ENCODE measurements at places on chromosomes 1 and 21.

DNA sequence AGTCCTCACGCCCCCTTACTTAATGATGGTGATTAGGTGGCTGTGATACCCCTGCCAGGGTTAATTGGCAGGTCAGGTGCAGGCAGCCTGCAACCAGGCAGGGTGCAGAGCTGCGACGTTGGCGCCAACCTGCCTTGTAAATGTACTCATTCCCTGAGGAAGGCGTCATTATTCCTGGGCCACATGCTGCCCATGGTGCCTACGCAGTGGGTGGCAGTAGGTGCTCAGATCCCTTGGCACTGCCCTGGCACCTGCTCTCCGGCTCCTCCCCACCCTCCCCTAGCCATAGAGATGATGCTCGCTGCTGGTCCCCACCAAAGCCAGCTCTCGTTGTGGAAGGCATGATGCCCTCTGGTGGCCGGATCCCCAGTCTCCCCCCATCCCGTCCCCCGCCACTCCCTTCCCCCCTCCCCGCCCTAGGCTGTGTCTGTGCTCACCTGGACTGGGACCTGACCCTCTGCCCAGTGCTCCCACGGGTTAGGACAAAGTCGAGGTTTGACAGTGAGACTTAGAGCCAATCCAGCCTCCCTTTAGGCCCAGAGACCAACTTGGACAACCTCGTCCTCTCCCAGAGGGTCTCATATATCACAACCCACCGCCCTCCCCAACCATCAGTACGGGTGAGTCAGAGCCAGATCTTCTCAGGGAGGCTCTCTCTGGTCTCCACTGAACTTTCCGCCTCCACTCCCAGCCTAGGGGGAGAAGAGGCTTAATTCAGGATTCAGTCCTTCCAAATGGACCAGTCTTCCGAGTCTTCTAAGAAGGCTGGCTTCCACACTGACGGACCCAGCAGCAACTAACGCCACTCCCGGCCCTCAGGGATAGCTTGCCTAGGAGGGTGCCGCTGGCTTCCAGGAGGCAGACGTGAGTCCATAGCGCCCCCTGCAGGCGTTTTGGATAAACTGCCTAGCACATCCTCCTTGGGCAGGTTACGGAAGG is 5.7 kb downstream of the KRTCAP2 start:
- DNase-seq: peak; percentile 91

DNA sequence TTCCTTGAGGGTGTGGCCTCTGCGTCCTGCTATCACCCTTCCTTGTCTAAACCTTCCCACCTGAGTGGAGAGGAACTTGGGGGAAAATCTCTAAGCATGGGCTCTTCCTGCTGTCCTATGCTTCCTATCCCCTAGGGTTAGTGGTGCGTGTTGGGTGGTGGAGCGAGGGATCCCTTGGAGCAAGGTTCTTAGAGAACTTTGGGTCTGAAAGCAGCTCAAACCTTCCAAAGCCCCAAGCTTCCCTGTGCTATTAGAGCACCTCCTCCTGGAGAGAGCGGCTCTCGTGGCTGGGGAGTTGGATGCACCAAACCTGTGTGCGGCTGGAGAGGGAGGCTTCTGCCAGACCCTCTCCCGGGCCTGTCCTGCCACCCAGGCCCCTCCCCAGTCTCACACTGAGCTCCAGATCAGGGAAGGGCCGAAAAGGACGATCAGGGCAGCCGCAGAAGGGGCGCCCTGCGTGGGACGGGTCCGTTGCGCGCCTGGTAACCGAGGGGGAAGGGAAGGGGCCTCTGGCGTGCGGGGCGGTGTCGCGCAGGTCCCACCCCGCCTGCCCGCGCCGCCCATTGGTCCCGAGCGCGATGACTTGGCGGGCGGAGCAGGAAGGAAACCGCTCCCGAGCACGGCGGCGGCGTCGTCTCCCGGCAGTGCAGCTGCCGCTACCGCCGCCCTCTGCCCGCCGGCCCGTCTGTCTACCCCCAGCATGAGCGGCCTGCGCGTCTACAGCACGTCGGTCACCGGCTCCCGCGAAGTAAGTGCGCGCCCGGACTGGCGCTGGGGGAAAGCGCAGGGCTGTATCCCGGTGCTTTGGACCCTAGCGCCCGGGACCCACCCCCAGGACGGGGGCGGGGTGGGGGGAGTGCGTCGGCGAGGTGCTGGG is at the start of gene SH3BGRL3:
Gene SH3BGRL3 (plus strand): TSS at position 631 of the 877 bp plus-strand sequence. CDS start 70 bp downstream, at position 701.
- peak; percentile 91 for DNase-seq

DNA sequence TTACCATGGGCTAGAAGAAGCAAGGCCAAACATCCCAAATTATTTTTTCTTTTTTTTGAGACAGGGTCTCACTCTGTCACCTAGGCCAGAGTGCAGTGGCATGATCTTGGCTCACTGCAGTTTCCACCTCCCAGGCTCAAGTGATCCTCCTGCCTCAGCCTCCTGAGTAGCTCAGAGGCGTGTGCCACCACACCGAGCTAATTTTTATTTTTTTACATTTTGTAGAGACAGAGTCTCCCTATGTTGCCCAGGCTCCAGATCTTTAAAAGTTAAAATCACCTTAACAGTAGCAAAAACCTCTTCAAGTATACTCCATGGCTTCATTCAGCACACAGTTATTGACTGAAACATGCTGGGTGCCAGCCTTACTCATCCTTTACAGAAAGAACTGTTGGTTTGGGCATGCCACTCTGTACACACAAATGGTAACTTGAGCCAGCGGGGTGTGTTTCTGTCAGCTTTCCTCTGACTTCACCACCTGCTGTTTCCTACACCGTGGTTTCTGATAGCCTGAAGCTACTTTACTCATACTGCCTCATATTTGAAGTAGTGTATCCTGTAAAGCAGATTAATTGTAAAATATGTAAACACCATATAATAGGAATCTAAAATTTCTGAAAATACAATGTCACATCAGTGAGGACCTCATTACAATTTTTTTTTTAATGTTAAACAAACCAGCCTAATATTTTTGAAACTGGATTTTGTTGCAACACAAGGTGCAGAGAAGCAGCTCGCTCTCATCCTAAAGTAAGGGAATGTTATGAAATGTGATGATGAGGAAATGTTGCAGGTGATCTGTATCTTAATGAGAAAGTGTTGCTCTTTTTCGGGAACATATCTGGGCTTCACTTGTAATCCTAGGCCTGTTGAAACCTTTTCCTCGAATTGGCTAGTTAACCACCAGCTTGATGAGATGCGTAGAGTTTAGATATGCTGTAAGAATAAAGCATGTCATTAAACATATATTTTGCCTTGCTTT is 113.9 kb downstream of the ATP5PO start:
- peak; percentile 30 for DNase-seq

GRCh38 chr1:199549421-199549820 is 478.1 kb upstream of the NR5A2 start:
- DNase-seq: no peak

- DNase-seq: no peak
These were observed 111.4 kb downstream of the DHRS3 start for GRCh38 chr1:12506281-12507280.

GRCh38 chr1:87878873-87879272 is 550.2 kb downstream of the LMO4 start:
- DNase-seq: no peak

- DNase-seq: no peak
These were observed 57.0 kb downstream of the WARS2 start for GRCh38 chr1:119083479-119083878.

DNA sequence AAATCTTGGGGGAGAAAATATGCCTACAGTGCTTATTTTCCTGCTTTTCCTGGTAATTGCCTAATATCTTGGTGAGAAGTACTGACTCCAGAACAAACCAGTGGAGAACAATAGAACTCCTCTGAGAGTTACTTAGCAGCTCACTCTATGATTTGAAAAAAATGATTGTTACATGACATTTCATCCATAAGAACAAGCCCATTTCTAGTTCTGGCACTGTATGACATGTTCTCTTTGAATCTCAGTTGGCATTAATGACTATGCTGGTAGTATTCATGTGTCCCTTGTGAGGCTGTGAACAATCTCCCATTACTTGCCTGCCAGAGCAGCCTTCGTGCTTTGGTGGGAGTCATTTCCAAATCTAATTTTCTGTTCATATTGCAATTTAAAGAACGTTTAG is 58.0 kb downstream of the CLIC4 start:
- no peak for DNase-seq

DNA sequence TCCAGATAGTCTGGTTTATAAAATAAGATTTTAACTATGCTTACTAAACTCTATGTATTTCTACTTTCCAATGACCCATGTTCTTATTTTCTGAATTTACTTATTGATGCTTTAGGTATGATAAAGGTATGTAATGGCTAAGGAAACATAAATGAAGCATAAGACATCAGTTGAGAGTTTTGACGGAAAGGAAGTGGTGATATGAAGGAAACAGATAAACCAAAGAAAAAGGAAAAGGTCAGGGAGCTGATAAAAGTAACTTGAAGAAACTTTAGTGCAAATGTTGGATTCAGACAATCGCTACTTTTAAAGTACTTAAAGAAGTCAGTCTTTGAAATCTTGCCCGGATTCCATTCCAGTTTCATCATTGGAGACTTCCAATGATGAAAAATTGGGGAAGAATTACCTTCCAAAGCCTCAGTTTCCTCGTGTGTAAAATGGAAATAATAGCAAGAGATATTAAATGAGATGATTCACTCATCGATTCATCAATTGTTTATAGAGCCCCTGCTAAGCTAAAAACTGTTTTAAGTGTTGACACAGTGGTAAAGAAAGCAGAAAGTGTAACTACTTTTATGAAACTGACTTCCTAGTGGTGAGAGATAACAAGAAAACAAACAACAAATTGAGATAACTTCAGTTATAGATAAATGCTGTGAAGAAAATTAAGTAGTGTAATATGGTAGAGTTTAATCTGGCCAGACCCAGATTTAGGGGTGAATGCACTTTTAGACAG is 10.6 kb downstream of the PTPRC start:
- no peak for DNase-seq

DNA sequence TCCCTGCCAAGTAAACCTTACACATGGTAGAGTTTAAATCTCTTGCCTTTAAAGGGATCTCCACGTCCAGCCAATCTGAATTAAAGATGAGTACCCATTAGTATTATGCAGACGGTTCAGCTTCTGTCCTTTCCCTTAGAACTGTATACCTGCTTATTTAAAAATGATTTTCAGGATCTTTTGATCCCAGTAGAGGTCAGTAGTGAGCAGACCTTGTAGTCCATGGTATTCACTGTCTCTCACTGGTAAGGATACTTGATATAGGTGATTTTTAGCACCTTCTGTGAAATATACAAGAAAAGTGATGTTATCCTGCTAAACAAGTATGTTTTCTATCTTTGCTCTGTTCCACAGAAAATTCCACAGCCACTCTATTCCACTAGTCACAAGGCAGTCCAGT is 1211.6 kb upstream of the ADGRL4 start:
- DNase-seq: peak; percentile 19

DNA sequence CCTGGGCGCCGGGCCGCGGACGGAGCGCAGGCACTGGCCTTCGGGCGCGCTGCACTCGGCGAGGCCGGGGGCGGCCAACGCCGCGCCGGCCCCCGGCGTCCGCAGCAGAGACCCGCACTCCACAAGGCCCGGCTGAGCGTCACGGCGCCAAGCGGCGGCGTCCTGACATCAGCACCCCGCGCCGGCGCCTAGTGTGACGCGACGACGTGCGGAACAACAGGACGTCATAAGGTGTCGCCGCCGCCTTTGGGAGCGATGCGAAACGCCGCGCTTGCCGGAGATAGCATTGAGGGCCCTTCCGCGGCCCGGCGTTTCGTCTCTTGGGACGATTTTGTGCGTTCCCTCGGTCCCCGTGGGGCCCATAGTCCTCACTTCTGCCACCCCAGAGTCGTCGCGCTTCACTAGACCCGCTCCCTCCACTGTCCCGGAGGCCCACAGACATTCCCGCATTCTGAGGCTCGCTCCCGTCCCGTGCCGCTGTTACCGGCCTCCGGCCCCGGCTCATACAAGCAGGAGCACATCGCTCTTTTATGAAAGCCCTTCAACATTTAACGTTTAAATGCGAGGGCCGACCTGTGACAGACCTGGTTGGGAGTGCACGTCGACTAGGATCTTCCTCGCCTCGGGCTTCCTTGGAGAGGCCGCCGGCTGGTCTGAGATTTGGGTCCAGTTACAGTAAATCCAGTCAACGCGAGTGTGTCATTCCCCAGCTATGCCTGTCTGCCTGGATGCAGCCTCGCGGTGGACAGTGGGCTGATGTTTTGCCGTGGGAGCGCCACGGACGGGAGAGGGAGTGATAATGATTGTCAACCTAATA is at the start of gene SSU72:
Gene SSU72 (minus strand): TSS at position 143 of the 817 bp plus-strand sequence. CDS start 306 bp downstream, outside the sequence.
- peak; percentile 95 for DNase-seq

DNA sequence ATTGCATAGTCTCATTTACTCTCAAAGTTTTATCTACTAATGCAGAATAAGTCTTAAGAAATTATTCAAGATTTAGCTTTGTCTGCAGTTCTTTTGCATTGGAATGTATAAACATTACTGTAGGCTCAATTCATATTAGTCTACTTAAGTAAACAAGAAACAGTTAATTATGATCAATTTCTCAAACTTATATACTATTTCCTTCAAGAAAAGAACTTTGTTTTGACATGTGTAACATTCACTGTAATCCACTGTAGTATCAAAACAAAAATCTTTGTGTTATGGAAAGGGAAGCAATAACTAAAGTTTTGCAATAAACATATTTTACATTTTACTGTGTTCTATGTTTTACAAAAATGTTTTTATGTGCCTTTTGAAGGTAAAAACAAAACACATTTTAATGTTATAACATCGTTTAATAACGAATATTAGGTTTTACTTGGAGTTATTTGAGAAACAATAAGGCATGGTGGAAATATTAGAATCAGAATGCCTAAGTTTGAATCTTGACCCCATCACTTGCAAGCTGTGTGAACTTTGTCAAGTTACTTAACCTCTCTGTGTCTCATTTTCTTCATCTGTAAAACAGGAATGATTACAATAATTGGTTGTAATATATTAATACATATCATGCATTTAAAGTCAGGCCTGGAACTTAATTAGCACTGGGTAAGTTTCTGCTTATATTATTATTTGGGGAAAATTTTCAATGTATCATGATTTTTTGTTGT is 77.0 kb upstream of the DPH5 start:
- no peak for DNase-seq

- DNase-seq: no peak
These were observed 81.1 kb upstream of the CLDN14 start for GRCh38 chr21:36560933-36561575.

GRCh38 chr21:32795802-32796559 is 24.4 kb upstream of the PAXBP1 start:
- no peak for DNase-seq

GRCh38 chr1:228459091-228459993 is 27.8 kb upstream of the RNF187 start:
- peak; percentile 87 for DNase-seq

DNA sequence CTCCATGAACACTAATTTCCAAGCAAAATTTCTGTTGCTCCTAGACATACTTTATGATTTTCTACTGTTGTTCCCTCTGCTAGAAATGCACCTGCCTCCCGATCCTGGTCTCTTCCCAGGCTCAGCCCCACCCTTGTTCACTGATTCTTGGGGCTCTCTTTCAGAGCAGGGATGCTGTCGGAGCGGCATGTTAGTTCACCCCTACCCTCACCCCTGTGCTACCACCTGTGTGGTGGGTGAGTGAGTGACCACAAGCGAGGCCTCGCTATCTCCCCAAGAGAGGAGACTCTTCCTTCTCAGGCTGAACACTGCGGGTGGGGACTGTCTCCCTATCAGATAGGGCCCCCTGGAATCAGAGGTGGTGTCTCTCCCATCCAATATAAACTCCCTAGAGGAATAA is 4.9 kb upstream of the S100A8 start:
- DNase-seq: no peak
